ENCODE measurements at places on chromosomes 12 and 14.
A peak's percentile ranks its signal among the peaks of the same experiment; 100 is the strongest.

DNA sequence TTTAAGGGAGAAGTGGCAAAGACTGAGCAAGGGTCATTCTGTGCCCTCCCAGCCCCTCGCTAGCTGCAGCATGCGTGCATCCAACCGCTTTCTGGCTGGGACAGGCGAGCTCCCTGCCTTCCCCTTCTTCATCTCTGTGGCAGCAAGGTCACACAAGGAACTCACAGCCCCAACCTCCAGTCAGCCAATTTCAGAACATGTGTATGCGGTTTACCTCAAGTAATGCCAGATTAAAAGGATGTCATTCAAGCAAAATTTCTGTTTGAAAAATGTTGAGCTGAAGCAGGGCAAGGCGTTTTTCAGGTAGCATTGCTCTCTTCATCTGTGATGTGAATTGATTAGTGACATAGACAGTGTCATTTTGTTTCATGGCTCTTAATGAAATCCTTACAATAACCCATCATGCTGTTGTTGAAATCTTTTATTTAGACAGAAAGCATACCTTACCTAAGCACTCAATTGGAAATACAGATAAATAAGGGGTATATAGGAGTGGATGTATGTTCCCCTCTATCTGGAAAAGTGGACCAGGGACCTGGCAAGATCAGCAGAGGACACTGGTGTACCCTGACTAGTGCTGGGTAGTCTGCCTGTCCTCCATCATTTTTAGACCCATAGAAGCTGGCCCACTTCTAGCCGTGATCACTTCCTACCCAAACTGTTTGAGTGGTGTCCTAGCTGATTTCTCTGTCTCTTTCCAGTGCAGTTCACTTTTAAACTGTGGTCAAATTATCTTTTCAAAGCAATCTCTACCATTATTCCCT, 82.8 kb upstream of the NEDD1 start:
- no peak for DNase-seq

GRCh38 chr14:88941414-88941813, 117.0 kb downstream of the TTC8 start:
- no peak for DNase-seq

DNA sequence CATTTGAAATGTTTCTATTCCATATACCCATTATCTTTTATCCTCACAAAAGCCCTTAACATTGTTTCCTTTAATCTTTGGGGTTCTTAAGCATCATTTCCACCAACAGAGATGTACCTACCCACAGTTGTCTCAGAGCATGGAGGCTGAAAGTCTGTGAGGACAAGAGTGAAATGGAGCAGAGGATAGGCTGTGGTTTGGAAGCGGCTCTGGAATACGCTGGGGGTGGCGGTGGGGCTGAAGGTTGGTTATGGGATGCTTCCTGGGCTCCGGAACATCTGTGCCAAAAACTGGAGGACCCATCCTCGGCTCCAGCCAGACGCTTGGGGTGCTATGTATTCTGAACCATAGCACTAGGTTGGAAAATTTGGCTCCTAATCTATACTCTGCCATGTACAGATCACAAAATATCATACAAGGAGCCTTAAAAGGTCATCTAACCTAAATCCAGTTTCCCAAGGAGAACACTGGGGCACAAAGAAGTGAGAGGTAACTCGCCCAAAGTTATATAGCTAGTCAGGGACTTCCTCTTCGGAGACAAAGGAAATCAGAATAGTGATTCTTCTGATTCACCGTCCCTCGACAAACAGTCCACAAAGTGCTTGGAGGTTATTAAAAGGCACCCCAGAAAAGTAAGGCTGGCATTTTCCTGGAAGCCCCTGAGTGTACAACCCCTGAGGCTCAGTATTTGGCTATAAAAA, 2.5 kb downstream of the PPP1R3E start:
- DNase-seq: no peak

DNA sequence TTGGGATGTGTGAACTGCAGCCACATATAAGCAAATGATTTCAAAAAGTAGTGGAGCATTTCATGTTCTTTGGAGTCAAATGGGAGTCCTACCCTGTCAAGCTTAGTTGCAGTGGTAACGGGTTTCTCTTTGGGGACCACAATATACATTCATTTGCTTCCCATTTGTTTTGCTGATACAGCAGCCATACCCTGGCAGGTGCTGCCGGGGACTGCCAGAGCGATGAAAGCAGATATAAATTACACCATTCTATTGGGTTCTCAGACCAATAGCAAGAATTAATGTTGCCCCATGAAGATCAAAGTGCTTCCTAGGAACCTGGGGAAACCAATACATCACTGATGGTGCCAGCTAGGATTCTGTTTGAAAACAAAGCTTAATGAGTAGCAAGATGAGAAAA, 1621.5 kb upstream of the FLRT2 start:
- no peak for DNase-seq

DNA sequence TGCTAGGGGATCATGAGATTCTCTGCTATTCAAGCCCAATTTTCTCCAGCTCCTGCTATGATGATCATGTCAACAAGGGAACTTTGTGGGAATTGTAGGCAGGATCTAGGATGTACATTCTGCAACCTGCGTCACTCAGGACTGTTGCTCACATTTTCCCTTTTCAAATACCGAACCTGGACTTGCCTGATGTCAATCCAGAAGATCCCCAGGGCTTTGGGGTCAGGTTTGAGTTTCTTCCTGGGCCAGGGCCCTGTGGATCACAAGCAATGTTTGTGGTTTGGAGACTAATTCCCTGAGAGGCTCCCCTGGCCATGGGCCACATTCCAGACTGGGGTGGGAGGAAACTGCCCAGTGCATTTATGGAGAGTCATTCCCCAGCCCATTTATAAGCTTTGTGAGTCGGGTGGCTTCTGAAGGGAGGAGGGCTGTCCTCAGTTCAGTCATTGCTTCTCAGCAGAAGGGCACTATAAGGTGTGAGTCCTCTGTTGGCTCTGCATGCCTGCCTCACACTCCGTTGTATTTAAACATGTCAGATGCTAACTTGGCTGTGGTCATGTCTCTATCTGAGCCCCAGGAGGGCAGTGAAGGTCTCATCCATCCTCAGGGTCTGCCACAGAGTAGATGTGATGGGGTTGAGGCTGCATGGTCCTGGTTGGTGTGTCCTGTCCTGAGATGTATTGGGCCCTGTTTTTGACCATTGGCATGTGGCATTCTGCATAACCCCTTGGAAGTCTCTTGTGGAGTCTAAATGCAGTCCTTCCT, 6.5 kb downstream of the KRT86 start:
- DNase-seq: peak; percentile 99

GRCh38 chr12:122356192-122356635, 66.3 kb downstream of the CLIP1 start:
- peak; percentile 69 for DNase-seq

GRCh38 chr12:69987579-69988091, 162.6 kb downstream of the MYRFL start:
- peak; percentile 90 for DNase-seq

GRCh38 chr12:60257063-60257462, 661.2 kb downstream of the SLC16A7 start:
- DNase-seq: peak; percentile 81

DNA sequence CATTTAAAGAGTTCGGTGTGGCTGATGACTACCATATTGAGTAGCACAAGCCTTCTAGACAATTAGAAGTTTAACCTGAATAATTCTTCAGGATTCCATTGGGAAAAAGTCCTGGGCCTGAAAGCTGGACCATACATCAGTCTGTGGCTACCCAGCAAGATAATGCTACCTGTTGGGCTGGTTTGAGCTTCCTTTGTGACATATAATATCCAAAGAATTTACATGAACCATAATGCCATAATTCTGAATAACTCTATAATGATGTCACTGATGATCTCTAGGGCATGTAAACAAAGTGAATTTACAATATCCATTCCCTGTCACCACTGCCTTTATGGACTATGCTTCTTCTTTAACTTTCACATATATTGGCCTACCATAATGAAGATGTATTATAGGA, 3.8 kb upstream of the YBX3 start:
- DNase-seq: no peak

GRCh38 chr14:99037777-99038430, 234.1 kb downstream of the BCL11B start:
- DNase-seq: no peak

DNA sequence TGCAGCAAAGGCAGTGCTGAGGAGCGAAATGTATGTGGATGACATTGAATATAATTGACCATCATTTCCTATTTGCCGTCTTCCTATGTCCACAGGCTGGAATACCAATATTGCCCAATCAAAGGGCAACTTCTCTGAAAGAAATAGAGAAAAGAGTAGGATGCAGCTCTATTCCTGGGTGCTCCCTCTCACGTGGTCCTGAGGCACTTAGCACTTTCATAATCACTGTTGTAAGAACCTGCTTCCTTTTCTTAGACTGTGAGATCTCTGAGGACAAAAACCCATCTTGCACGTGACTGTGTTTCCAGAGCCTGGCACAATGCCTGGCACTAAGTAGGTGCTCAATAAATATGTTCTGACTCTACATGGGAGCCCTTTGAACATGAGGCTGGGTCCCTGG, 122.7 kb upstream of the CPM start:
- no peak for DNase-seq

DNA sequence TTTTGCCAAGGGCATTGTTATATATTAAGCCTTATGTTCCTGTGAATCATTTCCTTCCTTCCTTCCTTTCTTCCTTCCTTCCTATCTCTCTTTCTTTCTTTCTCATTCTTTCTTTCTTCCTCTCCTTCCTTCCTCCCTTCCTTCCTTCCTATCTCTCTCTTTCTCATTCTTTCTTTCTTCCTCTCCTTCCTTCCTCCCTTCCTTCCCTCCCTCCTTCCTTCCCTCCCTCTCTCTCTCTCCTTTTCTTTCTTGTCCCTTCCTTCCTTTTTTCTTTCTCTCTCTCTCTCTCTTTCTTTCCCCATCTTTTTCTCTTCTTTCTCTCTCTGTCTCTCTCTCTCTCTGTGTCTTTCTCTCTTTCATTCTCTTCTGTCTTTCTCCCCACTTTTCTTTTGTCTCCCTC, 226.6 kb downstream of the ETNK1 start:
- DNase-seq: no peak

- DNase-seq: no peak
Measured at GRCh38 chr12:22880331-22880730, 255.4 kb downstream of the ETNK1 start.

DNA sequence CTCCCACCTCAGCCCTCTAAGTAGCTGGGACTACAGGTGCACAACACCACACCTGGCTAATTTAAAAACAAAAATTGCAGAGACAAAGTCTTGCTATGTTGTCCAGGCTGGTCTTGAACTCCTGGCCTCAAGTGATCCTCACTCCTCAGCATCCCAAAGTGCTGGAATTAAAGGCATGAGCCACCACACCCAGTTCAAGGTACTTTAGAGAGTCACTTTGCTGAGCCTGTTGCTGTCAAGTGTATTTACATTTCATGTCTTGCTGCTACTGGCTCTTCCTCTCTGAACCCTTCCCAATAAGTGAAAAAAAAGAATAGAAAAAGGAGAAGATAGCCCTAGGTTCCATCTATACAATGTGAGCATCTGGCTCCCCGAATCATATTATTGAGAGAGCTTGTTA, 38.4 kb downstream of the SLCO1A2 start:
- no peak for DNase-seq

DNA sequence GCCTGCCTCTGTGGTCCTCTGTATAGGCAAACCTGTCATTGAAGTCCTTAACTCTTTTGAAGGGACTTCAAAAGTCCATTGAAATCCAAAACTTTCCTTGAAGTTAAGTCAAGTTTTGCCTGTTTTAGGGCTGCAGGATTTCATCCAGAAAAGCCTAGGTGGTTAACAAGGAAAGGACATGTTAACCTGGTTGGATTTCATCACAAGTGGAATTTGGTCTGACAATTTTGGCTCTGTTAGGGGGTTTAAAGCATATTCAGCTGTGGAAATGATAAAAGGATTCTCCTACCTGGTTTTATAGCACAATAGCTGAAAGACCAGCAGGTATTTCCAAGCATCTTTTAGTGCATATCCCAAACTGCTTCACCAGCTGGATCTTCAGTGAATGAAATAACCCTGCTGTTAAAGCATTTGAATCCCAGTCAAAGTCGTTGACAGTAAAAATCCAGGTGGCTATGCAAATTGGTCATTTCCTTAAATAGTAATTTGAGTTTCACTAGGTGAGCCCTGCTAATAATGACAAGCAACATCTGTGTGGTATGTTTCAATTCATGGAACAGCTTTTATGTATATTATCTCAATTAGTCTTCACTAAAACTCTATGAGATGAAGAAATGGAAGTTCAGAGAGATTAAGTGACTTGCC, 400.5 kb downstream of the ETNK1 start:
- DNase-seq: no peak

GRCh38 chr12:63152321-63152700, 1.3 kb upstream of the AVPR1A start:
- DNase-seq: no peak

- DNase-seq: no peak
Measured at GRCh38 chr14:90599339-90599738, 202.5 kb downstream of the CALM1 start.

DNA sequence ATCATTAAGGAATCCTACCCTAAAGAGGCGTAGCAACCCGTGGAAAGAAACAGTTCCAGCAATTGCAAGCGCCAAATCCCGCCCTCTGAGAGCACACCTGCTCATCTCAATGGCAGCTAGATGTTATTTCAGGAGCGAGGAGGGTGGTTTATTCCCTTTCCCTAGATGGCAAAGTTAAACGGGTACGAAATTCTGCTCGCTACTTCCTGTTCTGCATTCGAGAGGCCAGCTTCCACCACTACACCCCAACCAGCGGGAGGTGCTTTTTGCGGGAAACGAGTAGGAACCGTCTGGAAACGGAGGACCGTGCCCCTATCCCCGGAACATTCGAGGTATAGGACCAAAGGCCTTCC, 536 bp downstream of the VPS29 start:
- peak; percentile 78 for DNase-seq

DNA sequence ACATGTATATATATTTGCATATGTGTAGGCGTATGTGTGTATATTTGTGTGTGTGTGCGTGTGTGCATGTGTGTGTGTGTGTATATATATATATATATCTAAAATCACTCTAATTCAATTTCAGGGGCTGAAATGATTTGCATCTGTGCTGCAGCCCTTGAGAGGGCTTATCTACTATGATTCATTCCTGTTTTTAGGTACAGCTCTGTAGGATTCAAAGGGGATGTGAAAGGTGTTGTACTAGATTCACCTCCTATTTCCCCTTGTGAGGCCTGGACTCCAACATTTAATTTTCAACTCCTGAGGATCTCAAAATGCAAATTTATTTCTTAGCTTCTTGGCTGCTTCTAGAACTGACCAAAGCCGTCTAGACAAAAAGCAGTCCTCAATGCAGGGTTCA, 11.1 kb downstream of the ERP27 start:
- DNase-seq: no peak

- no peak for DNase-seq
Measured at GRCh38 chr12:82672811-82673495, 13.8 kb upstream of the TMTC2 start.

DNA sequence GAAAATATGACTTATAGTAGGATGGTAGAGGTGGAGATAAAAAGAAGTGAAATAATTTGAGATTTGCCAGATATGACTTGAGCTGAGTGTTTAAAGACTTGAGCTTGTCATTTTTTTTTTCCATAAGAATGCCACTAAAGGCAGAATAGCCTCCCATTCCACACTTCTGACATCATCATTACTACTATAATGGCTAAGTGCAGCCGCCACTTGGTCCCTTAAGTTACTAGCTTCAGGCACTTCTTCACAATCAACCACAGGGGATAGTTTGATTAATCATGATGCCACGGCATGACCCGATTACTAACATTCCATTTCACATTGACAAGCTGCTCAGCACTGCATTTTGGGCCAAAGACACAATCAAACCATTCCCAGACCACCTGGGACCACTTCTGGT, 127.9 kb downstream of the EFCAB11 start:
- peak; percentile 85 for DNase-seq

- DNase-seq: no peak
Measured at GRCh38 chr14:88872976-88873375, 48.5 kb downstream of the TTC8 start.

GRCh38 chr12:106839333-106839732, 64.9 kb downstream of the RIC8B start:
- DNase-seq: no peak

- DNase-seq: no peak
Measured at GRCh38 chr12:50536831-50537537, 32.2 kb downstream of the DIP2B start.

Measured in M059J (cell line).